Retina (tissue), 1 donor: ENCODE measurements at places on chromosomes 1 and 21.

- DNase-seq = no peak
Measured at GRCh38 chr1:98389809-98390208, 271.7 kb upstream of the SNX7 start.

DNA sequence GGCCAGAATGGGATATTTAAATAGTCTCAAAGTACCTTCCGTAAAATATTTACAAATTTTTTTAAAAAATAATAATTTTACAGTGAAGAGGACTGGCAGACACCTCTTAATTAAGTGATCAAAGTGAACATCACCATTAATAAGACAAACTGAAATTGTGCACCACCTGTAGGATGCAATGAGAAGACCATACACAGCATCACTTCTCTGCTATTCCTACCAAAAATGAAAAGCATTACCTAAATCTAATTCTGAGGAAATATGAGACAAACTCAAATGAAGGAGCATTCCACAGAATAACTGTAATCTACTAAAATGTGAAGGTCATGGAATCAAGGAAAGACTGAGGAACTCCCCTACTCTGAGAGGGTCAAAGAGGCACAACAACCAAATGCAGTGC lies 68.2 kb upstream of the PRDX6 start:
- DNase-seq = no peak

DNA sequence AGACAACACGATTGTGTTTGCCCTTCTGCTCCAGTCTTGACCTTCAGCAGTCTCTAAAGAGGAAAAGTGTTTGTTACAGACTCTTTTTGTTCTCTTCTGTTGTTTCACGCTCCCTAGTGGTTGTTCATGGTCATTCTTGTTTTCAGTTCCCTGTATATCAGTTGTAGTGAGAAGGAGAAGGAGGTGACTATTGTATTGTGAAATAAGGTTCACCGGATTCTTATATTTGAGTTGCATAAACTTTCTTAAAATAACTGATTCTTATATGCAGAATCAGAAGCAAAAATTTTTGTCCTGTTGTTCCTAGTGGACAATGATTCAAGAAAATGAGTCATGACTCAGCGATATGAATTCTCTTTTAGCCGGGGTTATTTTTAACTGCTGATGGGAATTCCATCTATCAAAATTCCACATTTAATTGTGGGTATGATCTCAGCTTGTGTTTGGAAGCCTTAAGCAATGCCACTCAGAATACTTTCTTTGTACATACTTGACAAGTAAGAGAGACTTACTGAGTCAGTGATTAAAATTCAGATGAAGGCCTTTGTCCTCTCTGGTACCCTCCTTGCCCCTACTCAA lies 152.2 kb downstream of the CLEC20A start:
- DNase-seq = peak; percentile 49

- no peak for DNase-seq
Measured at GRCh38 chr1:101293461-101294051, 56.7 kb downstream of the S1PR1 start.

GRCh38 chr1:226649780-226650179 lies 89.3 kb downstream of the ITPKB start:
- peak; percentile 40 for DNase-seq

GRCh38 chr1:176066709-176067108 lies 140.4 kb downstream of the COP1 start:
- no peak for DNase-seq

DNA sequence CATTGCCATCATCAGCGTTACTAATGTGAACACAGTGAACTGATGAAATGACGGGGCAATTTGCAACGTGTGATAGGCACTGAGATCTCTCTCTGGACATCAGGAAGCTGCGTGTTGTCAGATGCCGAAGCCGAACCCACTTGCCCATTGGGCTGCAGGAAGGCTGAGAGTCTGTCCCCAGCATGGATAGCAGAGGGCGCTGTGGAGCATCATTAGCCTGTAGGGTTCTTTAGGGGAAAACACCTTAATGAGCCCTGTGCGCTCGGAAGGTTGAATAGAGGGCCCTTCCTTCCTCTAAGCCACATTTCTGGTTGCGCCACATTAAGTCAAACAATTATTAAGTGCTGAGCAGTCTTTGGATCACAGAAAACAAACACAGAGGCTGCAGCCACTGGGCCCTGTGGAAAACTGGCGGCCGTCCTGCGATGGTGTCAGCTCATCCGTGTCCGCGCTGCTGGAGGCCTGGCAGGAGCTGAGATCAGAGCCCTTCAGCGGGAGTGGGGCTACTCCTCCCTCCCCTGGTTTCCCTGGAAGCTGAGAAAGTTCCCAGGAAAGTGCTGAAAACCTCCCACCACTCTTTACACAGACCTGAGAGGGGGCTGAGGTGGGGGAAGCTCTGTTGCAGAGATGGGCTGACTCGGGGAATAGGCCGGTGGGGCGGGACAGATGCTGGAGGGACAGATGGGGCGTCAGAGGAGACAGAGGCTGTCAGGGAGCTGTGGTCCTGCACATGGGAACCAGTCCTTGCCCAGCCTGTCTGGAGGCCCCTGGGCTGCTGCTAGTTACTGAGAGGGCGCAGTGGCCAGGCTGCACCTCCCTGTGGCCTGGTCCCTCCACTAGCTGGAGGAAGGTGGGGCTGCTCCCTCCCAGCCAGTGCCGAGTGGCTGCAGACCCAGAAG lies 12.7 kb downstream of the TFF2 start:
- DNase-seq = peak; percentile 84

- no peak for DNase-seq
Measured at GRCh38 chr1:108644984-108645383, 15.9 kb downstream of the HENMT1 start.

DNA sequence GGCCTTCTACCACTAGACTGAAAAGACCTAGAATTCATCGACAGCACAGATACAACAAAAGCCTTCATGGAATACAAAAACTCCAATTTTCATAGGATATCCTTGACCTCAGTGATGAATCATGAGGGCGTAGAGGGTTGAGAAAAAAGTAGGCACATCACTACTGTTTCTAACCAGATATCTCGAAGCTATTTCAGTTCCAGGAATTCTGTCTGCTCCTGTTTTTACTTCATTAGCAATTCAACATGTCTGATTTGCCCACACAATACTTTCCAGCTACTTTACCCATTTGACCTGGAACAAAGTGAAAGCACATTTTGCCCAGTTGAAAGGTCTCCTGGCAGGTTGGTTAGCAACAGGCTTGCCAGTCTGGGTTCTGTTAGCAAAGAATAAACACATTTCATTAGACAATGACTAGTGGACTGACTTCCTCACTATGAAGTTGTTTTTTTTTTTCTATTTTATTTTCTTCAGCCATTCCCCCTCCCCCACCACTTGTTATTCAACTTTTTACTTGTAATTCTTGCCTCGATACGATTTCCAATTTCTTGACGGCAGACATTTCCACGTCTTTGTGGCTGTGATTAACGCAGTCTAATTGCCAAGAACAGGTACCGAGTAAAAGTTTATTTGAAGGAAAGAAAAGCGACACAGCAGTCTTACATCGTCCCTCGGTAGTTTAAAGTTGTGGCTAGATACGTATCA lies 4.0 kb upstream of the ZBTB18 start:
- peak; percentile 47 for DNase-seq

DNA sequence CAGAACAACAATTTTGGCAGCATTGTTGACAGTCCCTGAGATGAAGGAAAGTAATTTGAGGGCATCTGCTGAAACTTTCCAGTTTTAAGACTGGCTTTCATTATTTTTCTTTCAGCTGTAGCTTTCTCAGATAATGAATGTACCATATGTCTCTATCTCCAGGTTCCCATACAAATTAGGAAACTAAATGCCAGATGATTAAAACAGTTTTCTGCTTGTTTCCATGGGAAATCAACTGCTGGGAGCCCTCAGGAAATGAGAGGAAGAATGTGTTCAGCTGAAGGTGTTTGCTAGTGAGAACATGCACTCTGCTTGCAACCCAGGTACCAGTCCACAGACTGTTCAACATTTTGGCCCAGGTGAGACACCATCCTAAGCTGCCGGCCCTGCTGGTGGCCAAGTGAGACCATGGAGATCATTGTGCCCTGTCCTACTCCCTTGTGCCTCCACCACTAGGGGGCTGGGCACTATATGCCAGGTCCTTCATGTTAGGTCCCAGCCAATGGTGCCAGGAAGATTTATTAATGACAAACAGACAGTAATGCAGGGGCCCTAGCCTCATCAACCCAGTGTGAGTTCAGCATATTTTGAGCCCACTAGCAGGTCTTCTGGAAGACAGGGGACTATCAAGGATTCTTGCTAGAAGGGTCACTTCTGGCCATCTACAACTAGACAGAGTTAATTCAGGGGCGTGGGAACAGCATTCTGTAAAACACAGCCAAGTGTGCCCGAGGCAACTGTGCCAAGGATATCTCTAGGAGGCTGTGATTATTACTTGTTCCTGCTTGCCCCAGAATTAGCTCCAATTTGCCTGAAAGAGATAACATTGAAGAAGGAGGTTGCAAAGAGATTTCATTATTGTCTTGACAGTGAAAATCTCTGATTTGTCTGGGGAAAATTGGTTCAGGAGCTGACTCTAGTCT lies 17.0 kb upstream of the LRRC8C start:
- DNase-seq = no peak

DNA sequence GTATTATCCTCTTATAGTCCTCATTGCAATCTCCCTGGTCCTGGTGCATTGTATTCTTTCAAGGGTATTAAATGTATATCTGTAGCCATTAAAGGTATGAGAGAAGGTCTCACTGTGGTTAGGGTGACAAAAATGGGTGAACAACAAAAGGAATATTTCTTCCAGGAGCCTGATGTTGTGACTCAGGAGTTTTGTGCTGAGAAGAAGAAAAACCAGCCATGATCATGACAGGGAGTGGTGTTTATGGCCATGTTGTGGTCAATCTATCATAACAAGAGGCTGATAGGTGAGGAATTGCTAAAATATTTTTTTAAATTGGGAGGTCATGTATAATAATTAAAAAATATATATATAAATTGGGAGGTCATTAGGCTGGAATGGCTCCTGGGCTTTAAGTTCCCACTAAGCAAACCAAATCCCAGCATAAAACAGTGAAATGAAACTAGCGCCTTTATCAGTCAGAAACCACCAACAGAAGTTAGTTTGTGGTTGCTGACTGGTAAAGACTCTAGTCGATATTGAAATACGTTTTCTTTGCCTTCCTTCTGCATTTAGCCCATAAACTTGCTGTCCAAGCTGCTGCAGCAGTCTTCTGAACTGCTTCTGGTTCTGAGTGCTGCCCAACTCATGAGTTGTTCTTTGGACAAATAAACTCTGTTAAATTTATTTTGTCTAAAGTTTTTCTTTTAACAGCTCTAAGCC lies 60.3 kb downstream of the TBX19 start:
- DNase-seq = no peak

DNA sequence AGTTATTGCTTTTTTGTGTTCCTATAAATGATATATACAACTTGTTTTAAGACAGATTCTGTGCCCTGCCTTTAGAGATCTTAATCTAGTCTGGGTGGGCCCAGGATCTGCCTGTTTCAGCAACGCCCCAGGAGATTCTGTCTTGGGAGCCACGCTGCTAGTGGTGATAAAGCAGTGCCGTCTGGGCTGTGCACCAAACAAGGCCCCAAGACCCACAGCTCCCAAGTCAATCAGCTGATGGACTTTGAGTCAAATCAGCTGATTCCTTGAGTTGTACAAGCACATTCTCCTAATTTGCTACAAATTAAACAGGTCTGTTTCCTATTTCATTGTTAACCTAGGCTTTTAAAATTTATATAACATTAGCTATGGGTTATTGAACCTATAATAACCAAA lies 15.7 kb upstream of the SLC44A3 start:
- DNase-seq = no peak

- no peak for DNase-seq
Measured at GRCh38 chr1:39497585-39497984, 6.1 kb downstream of the BMP8A start.

DNA sequence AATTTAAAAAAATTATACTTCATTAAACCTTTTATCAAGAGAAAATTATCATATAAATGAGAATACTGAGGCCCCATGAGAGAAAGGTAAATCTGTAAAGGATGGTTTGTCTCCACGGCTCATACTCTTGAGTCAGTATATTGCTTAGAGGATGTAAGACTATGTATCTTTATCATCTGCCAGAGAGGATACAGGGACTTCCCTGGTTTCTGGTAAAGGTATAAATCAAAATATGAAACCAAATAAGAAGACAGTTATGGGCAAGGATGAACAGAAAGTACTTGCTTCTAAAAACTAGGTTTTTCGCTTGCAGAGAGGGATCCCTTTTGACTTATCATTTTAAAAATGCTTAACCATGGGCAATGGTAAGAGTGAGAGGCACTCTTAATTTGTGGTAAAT lies 112.4 kb downstream of the POU2F1 start:
- no peak for DNase-seq

DNA sequence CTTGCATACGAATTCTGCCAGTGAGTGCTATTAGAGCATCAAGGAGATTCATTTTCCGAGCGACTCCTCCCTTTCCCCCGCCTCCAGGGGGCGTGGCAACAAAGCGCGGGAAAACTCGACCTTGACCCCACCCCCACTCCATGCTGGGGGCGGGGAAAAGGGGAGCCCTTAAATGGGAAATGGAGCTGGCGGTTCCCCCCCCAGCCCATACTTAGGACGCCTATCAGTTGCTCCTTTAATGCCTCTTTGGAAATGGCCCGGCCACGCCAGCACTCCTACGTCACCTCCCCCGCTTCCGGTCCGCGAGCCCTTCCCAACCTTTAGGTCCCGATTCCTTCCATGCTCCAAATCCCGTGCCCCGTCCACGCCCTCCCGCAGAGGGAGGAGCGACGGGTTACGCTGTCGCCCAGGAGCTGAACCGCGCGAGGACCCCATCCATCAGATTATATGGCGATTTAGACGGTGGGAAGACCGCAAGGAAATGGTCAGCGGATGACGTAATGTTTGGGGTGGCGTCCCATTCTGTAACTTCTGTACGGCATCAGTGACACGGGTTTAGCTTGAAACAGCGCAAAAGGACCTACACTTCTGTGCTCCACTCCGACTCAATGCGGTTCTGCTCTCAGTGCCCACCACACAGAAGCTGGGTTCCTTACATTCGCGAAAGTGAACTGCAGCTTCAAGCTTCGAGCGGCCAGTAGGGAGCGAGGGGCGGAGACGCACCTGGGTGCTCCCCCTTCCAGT lies 702 bp upstream of the ZNF687 start:
- peak; percentile 99 for DNase-seq

DNA sequence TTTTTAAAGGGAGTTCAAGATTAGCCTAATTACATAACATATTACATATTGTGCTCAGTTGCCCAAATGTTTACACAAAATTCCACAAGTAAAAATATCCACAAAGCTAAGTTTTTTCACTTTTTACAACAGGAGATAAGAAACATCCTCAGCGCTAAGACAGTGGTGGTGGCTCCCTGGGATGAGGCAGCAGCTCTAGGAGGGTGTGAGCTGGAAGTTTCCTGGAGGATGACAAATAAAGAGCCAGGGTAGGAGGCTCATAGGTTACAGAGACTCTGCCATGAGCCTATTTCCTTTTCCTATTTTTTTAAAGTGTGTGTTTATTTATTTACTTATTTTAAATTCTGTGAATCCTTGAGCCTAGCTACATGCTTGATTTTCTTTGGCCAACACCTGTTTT lies 91.7 kb downstream of the COL24A1 start:
- no peak for DNase-seq

DNA sequence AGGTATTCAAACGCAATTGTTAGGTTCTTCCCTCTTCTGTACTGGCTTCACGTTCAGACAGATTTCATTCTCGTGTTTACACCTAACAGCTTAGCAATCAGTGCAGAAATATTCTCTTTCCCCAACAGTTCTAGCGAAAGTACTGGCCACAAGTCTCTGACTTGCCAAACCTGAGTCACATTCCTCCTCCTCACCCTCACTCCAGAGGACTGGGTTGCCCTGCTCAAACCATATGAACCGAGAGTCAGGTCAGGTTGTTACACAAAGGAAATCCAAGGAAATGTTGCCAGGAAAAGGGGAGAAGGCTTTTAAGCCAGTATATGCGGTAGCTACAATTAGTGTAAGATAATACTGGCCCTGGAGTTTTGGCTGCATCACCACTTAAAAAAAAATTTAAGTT lies 282.5 kb downstream of the RGS7 start:
- DNase-seq = no peak
